ENCODE measurements at places on chromosomes 7 and 10.

GRCh38 chr10:22816298-22816653, 101.9 kb upstream of the PIP4K2A start:
- no peak for DNase-seq

DNA sequence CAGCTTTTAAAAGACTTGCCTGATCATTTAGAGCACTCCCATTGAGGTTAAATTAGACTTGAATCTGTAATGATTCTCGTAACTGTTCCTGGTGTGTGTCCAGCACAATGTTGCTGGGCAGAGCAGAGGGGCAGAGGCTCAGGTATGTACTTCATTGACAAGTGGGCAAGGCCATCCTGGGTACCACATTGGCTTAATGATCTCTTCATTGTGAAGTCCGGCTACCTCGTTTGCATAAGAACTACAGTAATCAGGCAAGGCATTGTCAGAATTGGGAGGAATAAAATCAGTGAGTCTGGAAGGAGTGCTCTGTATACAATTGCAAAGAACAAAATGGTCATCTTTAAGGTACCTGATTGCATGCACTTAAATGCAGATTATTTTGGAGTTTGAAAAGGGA, 6.1 kb downstream of the RPS24 start:
- DNase-seq = no peak

- no peak for DNase-seq
Observed at GRCh38 chr7:2204446-2204845, 28.3 kb downstream of the MAD1L1 start.

DNA sequence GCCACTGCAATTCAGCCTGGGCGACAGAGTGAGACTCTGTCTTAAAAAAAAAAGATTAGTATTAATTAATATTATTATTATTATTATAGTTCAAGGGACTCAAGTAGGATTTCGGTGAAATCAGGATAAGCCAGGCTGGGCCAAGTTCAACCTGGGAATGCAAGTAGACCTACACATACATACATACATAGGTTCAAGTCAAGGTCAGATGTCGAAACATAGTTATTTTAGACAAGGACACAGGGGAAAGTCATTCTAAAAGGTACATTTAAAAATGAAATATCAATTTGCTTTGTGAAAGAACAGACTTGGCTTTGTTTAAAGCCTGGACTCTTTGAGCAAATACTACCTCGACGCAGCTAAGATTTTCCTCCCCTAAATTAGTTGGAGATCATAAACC, 149.3 kb downstream of the RNF133 start:
- no peak for DNase-seq

- no peak for DNase-seq
Observed at GRCh38 chr7:138433583-138434443, 26.2 kb upstream of the TRIM24 start.

DNA sequence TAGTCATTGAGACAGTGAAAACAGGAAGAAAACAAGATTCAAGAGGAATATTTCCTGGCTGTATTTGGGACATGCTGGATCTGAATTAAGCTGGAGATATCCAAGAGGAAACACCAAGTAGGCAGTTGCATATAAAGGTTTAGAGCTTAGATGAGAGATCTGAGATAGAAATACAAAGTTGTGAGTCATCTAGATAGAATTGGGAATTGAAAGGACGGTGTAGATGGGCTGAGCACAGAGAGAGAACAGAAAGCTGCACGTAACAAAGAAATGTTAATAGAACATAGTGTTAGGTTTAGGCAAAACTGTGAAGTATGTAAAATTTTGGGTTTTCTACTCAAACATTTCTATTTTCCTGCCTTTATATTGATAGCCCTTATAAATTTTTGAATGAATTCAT, 218.5 kb upstream of the TMEM196 start:
- DNase-seq = no peak

- DNase-seq = no peak
Observed at GRCh38 chr10:124045801-124046355, 47.5 kb downstream of the CHST15 start.

DNA sequence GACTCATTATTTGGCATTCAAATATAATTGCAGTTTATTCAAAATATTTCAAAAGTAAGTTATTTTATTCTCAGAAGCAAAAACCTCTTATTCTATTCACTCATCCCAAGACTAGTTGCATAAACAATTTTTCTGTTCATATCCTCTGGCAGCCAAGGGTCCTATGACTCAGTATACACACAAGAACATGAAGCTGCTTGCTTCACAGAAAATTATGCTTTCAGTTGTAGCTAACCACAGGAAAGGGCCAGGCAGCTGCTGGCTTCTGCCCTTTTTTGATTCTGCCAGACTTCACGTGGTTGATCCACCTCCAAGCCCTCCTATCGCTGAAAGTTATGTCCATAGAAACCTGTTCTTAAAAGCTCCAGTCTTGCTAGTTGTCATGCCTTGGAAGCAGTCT, 108.8 kb downstream of the ABCA13 start:
- DNase-seq = no peak

DNA sequence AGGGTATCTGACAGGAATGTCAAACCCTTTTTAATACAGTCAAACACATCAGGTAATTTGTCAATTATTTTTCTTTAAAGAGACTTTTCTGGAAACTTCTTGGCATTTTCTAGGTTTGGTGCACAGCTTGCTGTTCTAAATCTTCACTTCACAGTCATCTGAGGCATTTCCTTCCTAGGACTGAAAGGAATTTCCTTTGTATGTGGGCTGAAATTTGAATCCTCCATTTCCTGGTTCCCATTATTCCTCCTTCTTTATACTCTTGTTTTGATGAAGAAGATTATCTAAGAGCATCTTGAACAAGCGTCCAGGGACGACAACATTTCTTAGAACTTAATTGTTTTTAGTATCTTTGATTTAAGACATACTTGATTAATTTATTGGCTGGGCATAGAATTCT, 24.9 kb downstream of the CALD1 start:
- DNase-seq = no peak

- no peak for DNase-seq
Observed at GRCh38 chr7:131105294-131105798, 222.3 kb upstream of the MKLN1 start.

DNA sequence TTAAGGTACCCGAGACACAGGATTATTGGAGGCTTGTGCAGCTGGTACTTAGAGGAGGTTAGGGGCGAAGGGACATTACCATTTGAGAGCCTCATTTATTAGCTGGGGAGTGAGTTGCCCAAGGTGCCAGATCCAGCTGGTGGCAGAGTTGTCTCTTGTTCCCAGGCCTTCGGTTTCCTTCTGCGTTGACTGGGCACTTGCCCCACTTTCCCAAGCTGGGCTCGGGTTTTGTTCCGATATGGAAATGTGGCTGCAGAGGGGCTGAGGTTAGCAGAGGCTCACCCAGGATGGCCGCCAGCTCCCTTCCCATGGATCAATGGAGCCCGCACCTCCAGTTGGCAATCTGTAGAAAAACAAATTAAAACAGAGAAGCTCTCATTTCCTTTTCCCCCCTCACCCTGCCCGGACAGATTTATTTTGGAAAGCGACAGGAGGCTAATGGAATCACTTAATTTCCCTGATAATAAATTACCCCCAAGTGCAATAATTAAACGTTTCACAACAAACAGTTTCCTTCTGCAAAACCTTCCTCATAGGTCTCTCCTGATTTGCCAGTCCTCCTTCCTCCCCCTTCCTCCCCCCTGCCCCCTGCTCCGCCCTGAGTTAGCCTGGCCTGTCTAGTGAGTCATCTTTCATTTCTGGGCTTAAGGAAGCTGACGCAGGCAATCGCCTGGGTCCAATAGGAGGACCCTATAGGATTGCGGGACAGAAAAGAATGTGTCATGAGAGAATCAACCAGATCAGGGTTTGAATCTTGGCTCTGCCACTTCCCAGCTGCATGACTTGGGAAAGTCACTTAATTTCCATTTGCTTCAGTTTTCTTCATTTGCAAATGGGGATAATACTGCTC, 51.7 kb downstream of the ADRA2A start:
- peak; percentile 59 for DNase-seq

GRCh38 chr7:29457141-29457561, 106.5 kb upstream of the PRR15 start:
- no peak for DNase-seq
